Fibroblast of skin of back (primary cell): ENCODE measurements at places on chromosomes 13 and 19.

DNA sequence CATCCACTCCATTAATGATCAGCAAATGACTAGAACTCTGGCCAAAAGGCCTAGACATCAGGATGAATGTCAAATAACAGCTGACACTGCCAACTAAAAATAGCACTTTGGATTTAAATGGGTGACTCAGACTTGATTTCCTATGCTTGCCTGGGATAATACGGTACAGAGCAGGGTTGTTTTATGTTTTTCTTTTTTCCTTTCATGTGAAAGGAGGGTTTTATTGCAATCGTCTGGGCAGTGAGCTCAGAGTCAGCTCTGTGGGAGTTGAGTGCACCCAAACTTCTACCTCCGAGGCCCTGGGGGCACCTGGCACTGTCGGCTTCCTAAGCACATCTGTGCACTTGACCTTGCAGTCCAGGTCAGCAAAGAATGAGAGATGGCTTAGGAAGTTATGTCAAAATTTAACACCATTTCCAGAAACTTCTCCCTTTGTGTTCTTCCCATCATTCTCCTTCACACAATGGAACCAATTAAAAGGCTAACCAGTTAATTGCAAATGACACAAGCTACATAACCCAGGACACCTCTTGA lies 134.1 kb downstream of the LACC1 start:
- peak; percentile 74 for DNase-seq

GRCh38 chr13:35930665-35931631 lies 200.2 kb downstream of the DCLK1 start:
- no peak for DNase-seq

GRCh38 chr19:33686687-33687480 lies 65.1 kb downstream of the CHST8 start:
- no peak for DNase-seq

DNA sequence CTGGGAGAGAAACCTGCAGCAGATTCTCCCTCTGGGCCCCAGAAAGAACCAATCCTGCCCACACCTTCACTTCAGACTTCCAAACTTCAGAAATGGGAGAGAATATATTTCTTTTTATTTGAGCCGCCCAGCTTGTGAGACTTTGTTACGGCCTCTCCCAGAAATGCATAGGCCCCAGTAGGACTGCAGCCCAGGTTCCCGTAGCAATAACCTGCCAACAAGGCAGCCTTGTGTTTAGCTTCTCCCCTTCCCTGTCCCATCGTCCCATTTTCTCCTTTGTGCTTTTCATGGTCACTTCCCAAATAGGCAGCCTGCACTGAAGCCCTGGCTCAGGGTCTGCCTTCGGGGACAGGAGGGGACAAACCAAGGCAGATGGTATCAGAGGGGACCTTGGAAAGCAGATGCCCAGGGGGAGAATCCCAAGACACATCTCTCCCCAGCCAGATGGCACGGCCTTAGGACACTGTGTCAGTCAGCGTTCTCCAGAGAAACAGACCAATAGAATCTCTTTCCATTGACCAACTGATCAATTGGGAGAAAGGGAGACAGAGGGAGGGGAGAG lies 3.7 kb upstream of the ARHGEF7 start:
- DNase-seq, result no peak

DNA sequence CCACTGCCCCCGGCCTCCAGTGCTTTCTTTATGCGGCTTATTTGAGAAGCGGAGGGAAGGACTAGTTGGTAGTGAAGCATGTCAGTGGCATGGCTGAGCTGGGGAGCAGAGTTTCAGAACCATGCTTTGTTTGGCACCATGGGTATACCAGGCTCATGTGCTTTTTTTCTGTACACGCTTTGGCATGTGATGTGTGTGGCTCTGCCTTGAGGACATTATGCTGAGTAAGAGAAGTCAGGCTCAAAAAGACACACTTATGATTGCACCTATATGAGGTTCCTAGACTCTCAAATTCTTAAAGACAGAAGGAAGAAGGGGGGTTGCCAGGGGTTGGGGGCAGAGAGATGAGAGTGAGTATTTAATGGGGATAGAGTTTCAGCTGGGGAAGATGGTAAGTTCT lies 21.3 kb downstream of the GATAD2A start:
- DNase-seq, result no peak

GRCh38 chr13:44359983-44360375 lies 13.6 kb upstream of the SERP2 start:
- DNase-seq, result no peak

GRCh38 chr19:1261538-1261797 lies 7.7 kb upstream of the CIRBP start:
- no peak for DNase-seq

- DNase-seq, result no peak
Measured at GRCh38 chr19:1763648-1764639, 10.6 kb downstream of the ONECUT3 start.

GRCh38 chr19:55656988-55657747 lies 2.3 kb downstream of the U2AF2 start:
- no peak for DNase-seq

GRCh38 chr19:29544656-29545360 lies 19.0 kb downstream of the VSTM2B start:
- DNase-seq, result no peak
